ENCODE measurements at places on chromosomes 2 and 18.

DNA sequence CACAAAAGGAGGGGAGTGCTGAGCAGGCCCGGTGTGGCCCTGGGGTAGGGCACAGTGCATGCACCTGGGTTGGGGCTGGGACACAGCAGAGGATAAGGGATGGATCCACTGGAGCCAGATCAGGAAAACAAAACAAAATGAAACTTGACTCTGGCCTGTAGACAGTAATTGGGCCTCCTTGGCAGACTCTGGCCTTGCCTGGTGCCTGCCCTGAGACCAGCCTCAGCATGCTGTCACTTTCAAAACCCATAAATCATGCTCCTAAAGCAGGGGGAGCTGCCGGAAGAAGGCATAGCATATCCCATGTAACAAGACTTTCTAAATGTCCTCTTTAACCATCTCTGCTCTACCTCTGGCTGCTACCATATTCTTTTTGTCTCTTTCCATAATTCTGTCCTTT, 61.1 kb upstream of the IGFBP5 start:
- DNase-seq, result no peak

GRCh38 chr2:81462420-81462819, 1157.9 kb upstream of the LRRTM1 start:
- no peak for DNase-seq

DNA sequence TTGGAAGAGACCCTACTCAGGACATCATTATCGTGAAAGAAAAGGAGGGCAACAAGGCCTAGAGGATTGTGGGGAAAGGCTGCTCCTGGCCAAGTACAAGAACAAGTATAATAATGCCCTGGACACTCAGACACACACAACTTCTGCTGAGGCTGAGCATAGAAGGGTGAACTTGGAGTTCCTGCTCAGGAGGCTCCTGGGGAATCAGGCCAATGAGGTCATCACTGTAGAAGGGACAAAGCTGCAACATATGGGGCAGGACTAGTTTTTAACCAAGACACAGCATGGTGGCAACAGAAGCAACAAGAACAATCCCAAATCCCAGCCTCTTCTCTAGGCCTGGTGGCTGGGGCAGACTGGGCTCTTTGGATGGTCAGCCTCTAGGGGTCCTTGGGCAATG, 102.6 kb downstream of the POLR1A start:
- no peak for DNase-seq

- DNase-seq, result no peak
Observed at GRCh38 chr18:64271246-64271645, 122.4 kb upstream of the LINC00305 start.

GRCh38 chr2:28629910-28630309, 121.7 kb upstream of the PPP1CB start:
- no peak for DNase-seq

DNA sequence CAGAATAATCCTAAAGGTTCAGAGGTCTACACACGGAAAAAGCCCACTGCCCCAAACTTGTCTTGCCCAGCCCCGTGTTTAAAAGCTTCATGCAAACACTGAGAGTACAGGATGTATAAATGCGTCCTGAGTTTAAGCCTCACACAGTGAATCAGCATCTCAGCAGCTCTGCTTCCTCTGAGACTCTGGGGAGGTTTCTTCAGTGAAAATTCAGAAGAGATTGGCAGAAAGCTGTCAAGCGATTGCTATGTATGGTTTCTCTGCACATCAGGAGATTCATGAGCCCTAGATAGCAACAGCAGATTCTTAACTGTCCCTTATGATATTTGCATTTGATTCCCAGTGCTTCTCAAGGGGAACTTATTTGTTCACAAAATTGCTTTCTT, 27.1 kb downstream of the CRACDL start:
- DNase-seq, result no peak

DNA sequence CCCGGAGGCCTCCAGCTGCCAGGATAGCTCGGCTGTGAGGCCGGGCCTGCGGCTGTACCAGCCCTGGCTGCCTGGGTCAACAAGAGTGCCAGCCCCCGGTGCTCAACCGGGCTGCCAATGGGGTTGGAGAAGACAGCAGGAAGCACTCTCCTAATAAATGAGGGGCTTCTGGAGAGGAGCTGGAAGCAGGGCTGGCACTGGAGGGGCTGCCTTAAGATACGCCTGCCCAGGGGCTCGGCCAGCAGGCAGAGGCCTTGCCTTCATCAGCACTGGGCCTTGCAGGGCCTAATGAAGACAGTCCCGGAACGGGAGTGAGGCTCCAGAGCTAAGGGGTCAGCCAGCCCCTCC, 73.6 kb downstream of the TEX51 start:
- DNase-seq, result no peak
